Progenitor cell of endocrine pancreas (in vitro differentiated cells): ENCODE measurements at places on chromosomes 6 and 20. TPM values are rescaled to one million over a fixed set of nuclear protein-coding genes. Genes with fewer than 3 reads are reported as not detected.

- no peak for DNase-seq
Measured at GRCh38 chr6:169591616-169592015, 110.2 kb downstream of the WDR27 start.

DNA sequence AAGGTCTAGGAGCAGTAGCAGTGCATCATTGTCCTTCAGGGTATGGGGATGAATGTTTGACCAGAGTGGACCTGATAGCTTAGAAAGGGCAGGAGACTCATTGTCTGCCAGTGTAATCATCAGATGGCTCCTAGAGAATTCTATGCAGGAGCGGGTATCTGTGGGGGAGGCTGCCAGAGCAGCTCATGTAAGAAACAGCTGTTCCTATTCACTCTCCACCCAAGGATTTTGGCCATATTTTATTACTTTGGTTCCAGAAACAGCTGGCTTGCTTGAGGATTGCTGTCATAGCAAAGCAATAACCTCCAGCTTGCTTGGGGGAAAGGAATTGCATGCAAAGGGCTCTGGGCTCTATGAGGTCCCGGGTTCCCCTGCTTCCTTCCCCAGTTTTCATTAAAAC lies 44.1 kb downstream of the RALY start:
- no peak for DNase-seq

GRCh38 chr6:23097566-23097965 lies 528.2 kb downstream of the HDGFL1 start:
- DNase-seq: no peak

DNA sequence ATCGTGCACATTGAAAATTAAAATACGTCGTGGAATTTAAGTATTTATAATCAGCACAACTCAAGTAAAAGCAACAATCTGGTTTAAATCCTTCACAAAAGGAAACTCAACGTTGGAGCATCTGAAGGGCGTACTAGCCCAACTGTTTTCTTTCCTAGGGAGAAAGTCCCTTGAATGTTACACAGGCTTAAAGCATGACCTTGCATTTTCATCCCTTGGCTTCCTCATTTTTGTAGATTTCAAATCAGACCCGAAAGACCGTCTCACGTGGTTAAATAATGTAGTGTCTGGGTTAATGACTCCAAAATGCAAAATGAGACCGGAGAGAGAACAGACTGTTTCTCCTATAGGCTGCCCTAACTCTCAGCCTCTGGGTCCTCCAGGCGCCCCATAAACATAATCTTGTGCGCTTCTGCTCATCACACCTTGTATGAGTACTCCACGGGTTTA lies 249.2 kb upstream of the RREB1 start:
- DNase-seq: no peak

OPRM1 gene
- not detected in 2 replicates for total RNA-seq

TAAR1 gene
- not detected in 2 replicates for total RNA-seq
